ENCODE measurements at places on chromosomes 16 and 17.
A peak's percentile ranks its signal among the peaks of the same experiment; 100 is the strongest.

GRCh38 chr17:55305321-55306087 is 40.7 kb downstream of the HLF start:
- DNase-seq, result no peak

DNA sequence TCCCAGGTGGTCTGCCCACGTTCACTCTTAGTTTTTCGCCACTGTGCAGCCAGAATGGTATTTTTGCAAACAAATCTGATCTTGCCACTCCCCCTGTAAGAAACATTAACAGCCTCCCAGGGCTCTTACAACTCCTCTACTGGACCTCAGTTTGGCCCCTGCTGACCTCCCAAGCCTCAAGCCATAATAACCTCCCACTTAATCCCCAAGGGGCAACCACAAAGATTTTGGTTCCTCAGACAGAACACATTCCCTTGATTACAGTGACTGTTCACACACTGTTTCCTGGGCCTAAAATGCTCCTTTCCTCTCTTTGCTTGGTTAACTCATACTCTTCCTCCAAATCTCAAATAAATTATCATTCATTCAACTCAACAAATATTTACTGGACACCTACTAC is 21.5 kb upstream of the CD300E start:
- no peak for DNase-seq

DNA sequence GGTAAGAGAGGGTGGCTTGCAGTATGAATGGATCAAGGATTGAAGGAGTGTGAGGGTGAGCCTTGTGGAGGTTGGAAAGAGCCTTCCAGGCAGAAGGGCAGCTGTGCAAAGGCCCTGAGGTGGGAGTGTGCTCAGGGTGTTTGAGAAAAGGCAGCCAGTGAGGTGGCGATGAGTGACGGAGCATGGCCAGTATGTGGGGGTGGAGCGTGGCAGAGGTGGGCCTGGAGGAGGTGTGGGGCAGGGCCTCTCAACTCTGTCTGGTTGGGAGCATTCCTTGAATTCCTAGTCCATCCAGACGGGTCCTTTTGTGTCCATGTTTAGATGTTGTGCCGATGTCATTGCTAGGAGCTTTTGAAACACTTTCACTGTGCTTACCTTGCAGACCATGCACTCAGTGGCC is 51.3 kb downstream of the EPN2 start:
- no peak for DNase-seq

GRCh38 chr17:49556223-49556943 is 19.3 kb upstream of the NXPH3 start:
- DNase-seq, result peak; percentile 81

DNA sequence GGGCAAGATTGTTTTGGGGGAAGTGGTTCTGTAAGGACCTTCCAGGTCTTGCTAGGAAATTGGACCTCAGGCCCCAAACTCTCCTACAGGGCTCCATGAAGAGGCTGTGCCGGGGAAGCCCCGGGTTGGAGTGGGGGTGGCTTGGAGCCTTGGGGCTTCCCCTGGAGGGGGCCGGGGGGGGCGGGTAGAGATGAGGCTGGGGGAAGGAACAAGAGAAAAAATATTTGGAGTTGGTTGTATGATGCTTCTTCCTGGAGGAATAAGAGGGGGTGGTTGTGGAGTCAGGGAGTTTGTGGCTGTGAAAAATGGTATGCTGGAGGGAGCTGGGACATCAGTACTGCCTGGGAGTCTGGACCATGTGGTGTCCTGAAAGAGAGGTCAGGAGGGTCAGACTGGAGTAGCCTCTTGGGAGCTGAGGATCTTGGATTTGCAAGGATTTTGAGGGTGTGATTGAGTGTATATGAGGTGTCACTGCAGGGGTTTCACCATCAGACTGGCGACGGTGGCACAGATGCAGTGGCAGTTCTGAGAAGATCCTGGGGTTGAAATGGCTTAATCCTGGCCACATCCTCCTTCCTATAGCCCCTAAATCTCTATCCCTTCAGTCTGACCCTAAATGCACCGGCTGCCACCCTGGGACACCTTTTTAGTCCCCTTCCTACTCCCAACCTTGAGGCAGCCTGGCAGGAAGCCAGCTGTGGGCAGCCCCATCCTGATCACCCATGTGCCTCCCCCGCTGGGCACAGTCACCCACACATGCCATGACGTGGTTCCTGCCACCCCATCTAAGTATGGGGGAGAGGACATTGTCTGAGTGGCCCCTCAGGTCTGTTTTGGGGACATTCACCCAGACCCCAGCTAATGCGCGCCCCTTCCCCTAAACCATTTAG is 10.9 kb downstream of the RARA start:
- DNase-seq, result no peak

GRCh38 chr17:9976283-9977179 is 71.5 kb upstream of the RCVRN start:
- DNase-seq, result no peak

- no peak for DNase-seq
Measured at GRCh38 chr16:1125471-1125870, 27.4 kb upstream of the CACNA1H start.

DNA sequence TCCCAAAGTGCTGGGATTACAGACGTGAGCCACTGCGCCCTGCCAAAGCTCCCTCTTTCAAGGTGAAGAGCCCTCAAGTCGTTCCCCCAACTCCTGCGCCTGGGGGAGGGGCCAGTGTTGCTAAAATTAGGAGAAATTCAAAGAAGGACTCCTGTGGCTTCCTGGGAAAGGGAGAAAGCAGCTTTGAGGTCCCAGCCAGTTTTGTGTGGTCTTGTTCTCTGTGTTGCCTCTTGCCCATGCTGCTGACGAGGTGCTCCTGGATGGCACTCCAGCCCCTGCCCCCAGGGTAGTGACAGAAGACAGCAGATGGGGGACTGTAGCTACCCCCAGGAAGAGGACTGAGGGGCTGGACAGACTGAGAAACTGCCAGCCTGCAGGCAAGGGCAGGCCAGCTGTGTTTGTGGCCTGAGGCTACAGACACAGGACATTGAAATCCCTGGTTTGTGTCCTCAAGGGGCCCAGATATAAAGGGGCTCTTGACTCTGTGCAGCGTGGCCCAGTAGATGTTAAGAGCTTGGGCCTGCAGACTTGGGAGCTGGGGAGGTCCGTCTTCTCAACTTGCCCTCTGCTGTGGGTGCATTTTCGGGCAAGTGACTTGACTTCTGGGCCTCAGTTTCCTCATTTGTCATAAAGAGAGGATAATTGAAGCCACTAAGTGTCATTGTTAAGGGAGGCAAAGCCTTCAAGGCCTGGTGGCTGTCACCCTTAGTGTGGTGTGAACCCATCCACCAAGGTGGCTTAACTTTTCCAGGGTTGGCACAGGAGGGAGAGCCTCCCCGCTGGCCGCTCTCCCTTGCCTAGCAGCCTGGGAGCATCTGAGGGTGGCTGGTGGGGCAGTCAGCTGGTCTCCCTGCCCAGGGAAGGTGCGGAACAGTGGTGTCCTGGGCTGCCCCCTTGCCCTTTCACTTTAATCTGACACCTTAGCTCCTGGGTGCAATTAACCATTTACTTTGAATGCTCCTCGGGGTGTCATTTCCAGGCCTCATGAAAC is 4.1 kb downstream of the UBALD2 start:
- no peak for DNase-seq

- DNase-seq, result no peak
Measured at GRCh38 chr17:48609033-48609432, 1.8 kb downstream of the HOXB7 start.

DNA sequence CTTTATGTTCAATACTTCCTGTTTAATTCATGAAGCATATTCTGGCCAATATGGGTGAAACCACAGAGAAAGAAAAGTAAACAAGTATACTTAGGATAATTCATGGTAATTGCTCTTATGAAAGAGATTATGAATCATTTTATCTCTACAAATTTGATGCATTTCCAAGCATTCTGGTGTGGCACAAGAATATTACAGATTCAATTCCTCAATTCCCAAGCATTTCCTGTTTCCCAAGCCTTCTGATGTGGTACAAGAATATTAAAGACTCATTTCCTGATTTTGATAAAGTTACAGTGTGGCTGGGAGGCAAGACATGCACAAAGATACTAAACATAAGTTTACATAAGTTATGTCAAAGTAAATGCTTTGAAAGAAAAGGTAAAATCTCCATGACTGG is 126.1 kb upstream of the NUDT7 start:
- no peak for DNase-seq

DNA sequence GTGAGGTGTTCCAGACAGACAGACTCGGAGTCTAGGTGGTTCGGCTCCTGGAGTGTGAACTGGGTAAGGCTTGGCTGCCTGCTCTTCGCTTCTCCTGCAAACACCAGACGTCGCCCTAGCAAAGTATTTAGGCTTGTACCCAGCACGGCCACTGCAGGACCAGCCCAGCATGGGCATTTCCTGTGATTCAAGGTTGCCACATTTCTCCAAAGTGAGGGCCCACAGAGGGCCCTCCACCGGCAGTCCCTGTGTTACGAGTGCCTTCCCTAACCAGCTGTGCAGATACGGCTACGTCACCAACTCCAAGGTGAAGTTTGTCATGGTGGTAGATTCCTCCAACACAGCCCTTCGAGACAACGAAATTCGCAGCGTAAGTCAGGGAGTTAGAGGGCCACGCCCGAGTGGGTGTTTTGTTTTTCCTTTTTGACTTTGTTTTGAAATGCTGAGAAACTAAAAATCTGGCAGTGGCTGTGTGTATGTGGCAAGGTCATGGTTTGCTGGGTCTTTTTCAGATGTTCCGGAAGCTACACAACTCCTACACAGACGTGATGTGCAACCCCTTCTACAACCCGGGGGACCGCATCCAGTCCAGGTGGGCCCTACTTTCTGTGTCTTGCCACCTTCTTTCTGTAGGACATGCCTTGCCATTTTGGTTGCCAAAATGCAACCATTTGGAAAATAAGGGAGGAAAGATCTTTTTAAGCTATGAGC is 2.6 kb downstream of the TRAPPC2L start:
- no peak for DNase-seq

GRCh38 chr17:28252436-28252835 is 66.6 kb upstream of the TMEM97 start:
- DNase-seq, result no peak

GRCh38 chr17:69060822-69061221 is at the start of gene ABCA9:
Gene ABCA9, minus strand, starts transcription at chr17:69060927. Its CDS starts 9,801 bp downstream, at chr17:69051126.
- DNase-seq, result no peak

GRCh38 chr16:49833085-49833484 is 22.8 kb downstream of the ZNF423 start:
- DNase-seq, result peak; percentile 74

GRCh38 chr16:6031567-6031966 is 934.0 kb upstream of the EEF2KMT start:
- DNase-seq, result no peak

GRCh38 chr17:78862073-78863023 is 21.7 kb upstream of the USP36 start:
- peak; percentile 86 for DNase-seq

DNA sequence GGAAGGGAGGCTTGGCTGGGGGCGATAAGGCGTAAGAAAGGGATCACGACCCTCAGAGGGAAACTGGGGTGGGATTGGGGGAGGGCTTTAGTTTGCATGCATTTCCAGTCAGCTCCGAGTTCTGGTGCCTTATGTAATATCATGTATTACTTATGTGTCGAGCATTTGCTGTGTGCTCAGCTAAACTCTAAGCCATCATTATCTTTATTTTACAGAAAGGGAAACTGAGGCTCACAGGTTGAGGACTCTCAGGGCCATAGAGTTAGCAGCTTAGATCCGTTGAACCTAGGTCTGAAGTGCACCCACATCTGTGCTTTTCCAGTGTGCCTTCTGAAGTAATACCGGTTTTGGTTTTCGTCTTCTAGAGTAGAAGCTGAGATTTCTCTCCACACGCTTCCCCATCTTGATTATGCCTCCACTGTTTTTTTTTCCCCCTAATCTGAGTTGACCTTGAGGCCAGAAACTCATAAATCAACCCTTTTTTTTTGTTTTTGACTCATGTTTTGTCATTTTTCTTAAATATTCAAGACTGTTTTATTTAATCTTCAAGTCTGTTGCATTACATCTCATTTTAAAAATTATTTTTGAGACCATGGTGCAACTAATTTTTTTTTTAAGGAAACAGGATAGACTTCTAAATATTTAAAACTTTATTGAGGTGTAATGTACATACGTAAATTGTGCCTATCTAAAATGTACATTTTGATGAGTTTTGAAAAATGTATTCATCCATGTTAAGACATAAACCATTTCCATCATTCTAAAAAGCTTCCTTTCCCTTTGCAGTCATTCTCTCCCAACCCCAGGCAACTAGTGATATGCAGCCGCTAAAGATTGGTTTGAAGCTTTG is 741 bp downstream of the CYB5B start:
- DNase-seq, result no peak

DNA sequence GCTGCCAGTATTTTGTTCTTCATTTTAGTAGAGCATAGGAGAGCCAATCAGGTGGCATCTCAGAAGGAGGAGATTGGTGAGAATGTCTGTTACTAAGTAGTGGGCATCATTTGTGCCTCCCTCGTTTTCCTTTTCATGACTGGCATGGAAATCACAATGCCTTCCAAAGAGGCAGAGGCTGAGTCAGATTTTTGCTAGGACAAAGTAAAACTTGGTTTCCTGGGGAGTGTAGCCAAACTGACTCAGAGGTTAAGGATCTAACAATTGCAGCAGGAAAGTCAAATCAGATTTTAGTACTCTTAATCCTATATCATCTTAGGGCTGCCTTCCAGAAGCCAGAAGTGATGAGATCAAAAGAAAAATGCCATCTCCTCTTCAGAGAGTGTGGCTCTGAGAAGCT is 138.7 kb downstream of the ANKFN1 start:
- DNase-seq, result no peak

DNA sequence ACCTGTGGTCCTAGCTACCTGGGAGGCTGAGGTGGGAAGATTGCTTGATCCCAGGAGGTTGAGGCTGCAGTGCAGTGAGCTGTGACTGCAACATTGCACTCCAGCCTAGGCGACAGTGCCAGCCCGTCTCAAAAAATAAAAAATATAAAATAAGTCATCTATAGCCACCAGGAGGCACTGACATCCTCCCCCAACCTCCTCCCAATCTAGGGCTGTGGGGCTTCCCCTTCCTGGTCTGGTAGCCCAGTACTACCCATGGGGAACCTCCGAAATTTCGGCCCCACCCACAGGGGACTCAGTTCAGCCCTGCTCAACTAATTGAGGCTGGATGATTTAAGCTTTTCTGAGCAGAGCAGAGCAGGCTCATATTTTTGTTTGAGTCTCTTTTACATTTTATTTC is 3.2 kb downstream of the ZSCAN10 start:
- DNase-seq, result no peak

DNA sequence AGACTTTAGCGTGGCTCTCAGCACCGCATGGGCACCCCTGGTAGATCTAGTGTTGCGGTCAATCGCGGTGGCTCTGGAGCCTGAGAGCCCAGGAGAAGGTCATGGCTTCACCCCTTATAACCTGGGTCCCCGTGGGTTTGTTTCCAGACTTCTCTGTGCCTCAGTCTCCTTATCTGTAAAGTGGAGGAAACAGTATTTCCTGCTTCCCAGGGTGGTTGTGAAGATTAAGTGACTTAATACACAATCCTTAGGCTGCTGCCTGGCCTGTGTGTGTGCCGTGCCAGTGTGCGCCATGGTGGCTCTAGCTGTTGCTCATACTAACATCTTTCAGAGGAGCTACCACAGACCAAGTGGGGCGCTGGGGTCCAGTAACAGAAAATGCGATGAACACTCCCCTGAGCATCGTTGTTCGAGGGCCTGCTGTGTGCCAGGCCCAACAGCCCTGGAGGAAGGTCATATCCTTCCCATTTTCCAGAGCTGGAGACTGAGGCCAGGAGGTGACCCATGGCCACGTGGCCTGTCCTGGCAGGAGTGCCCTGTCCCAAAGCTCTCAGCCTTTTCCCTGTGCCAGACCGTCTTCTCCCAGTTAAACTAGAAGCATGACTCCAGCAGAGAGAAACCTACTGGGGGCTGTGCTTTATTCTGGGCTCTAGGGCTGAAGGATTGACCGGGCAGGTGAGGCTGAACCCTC is 70.1 kb downstream of the CMIP start:
- DNase-seq, result no peak

Measured in ureter (tissue), 1 donor.